ENCODE measurements at places on chromosomes 7 and 10. TPM values are rescaled to one million over a fixed set of nuclear protein-coding genes. Genes with fewer than 3 reads are reported as not detected.

Gene PTPRN2
- polyA plus RNA-seq = not detected

- DNase-seq = no peak
These were observed 26.0 kb downstream of the SLC29A3 start for GRCh38 chr10:71344993-71345480.

GRCh38 chr7:132112106-132112505 is 464.2 kb downstream of the PLXNA4 start:
- DNase-seq = no peak

DNA sequence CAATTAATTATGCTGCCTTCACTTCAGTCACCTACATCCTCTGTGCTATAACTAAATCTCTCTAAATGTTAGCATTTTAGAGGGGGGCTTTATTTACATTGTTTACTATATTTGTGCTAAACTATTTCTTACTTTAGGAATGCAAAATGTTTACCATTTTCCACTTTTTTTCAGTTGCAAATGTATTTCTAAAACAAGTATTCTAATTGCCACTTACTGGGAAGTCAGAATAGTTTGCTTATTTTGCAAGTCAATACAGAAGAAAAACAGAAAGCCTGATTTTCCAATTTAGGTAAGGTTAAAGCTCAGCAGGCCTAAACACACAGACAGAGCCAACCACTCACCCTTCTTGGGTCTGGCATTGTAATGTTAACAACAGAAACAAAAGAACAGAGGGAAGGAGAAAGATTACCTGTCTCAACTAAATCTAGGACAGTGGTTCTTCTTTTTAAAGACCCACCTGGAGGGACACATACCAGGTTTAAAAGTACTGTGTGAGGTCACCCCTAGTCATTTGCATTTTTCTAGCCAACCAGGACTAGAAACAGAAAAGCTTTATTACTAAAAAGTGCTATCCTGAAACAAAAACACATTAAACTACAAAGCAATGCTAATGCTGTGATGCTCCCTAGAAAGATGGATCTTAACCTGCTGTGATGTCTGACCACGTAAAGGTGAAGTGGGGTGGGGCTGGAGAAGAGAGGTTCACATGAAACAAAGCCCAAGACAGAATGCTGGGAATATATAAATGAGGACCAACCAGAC is 178.2 kb downstream of the SLC25A13 start:
- no peak for DNase-seq

DNA sequence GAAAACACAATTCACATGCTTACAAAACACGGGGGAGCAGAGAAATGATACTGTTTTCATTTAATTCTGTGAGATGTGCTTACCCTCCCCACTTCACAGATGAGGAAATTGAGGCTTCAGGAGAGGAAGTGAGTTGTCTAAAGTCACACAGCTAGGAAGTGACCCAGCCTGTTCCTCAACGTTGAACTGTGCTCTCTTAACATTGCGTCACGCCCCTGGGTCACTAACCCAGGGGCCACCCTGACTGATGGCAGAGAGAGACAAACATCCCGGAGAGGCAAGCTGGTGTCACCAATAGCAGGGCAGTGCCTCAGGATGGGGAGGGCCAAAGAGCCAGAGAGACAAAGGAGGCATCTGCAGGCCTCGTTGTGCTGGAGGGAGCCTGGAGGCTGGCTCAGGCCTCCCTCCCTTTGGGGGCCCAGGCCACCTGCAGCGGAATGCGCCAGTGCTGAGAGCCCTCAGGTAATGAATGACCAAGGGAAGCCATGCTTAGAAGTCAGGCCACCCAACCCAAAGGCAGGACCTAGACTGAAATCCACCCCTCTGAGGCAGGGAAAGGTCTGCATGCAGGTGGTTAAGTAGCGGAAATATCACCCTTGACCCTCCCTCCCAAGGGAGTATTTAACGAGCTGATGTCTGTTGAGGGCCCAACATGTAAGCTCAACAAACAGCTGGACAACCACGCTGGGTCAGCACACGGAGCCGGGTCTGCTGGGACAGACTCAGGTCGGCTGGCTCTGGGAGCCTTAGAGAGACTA is 81.3 kb downstream of the C10orf105 start:
- peak; percentile 75 for DNase-seq

Gene CDC14C
- not detected for polyA plus RNA-seq

Gene OR6V1
- polyA plus RNA-seq = not detected

GRCh38 chr10:82661701-82662100 is 786.7 kb downstream of the NRG3 start:
- no peak for DNase-seq
